Sigmoid colon (tissue), 7 donors: ENCODE measurements at places on chromosomes 1 and 21. TPM values are rescaled to one million over a fixed set of nuclear protein-coding genes. Genes with fewer than 3 reads are reported as not detected.

CASZ1 gene
- polyA plus RNA-seq: 9.2 TPM

KRTAP13-4 gene
- polyA plus RNA-seq: not detected

RHEX gene
- 0.54 TPM for polyA plus RNA-seq

HAX1 gene
- polyA plus RNA-seq: 76.3 TPM

SPOCD1 gene
- polyA plus RNA-seq: not detected

KRTAP6-3 gene
- polyA plus RNA-seq: not detected

WNT3A gene
- polyA plus RNA-seq: not detected

FALEC gene
- 0.35 TPM for polyA plus RNA-seq

FMO5 gene
- polyA plus RNA-seq: 48.8 TPM

CD48 gene
- 15.6 TPM for polyA plus RNA-seq

CSF1 gene
- 3.7 TPM for polyA plus RNA-seq

DNA sequence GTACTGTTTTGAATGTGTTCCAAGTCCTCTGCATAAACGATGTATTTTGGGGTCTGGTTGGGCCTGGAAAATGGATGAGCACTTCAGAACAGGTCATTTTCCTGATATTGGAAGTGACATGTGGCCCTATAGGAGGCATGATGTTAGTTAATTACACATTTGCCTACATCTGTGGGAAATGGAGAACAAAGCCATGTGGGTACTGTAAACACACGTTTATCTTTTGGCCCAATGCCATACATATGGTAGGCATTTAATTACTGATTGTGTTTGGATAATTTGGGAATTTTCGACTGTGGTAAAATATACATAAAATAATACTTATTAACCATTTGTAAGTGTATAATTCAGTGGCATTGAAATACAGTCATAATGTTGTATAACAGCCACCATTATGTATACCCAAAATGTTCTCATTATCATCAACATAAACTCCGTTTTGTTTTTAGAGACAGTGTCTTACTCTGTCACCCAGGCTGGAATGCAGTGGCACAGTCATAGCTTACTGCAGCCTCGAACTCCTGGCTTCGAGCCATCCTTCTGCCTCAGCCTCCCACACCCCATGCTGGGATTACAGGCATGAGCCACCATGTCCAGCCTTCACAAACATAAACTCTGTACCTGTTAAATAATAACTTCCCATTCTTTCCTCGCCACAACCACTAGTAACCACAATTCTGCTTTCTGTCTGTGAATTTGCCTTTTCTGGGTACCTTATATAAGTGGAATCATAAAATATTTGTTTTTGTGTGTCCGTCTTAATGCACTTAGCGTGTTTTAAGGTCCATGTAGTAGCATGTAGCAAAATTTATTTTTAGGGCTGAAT lies 11.9 kb upstream of the RNPEP start:
- DNase-seq: no peak

DNA sequence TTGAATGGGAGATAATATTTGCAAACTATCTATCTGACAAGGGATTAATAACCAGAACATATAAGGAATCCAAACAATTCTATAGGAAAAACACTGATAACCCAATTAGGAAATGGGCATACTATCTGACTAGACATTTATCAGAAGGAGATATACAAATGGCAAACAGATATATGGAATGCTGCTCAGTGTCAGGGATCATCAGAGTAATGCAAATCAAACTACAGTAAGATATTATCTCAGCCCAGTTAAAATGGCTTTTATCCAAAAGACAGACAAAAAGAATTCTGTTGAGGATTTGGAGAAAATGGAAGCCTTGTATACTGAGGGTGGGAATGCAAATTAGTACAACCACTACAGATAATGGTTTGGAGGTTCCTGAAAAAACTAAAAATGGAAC lies 758.0 kb upstream of the B3GALT2 start:
- no peak for DNase-seq

GRCh38 chr1:68470388-68470970 lies 20.7 kb upstream of the RPE65 start:
- DNase-seq: no peak

GRCh38 chr1:175015243-175015642 lies 8.0 kb downstream of the MRPS14 start:
- no peak for DNase-seq

GRCh38 chr1:159965263-159965662 lies 11.2 kb upstream of the SLAMF9 start:
- no peak for DNase-seq

- peak; percentile 7 for DNase-seq
Observed at GRCh38 chr1:228475812-228476211, 11.4 kb upstream of the RNF187 start.

DNA sequence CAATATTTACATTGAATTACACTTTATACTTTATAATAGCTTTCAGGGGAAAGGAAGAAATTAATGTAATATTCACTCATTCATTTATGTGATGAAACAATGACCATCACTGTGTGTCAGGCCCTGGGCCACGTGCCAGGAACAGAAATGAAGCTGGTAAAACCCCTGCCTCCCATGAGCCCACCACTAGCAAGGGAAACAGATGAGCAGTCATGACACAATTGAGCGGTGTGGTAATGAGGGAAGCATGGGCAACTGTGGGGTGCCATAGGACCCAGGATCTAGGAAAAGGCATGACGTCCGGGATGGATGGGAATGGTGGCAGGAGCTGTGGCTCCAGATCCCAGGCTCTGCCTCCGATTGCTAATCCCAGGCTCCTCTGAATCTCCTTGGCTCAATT lies 17.0 kb upstream of the SLC5A9 start:
- no peak for DNase-seq

- DNase-seq: no peak
Observed at GRCh38 chr1:92968138-92969032, 7.1 kb upstream of the DIPK1A start.

GRCh38 chr1:169925505-169926482 lies 32.1 kb upstream of the SCYL3 start:
- no peak for DNase-seq

DNA sequence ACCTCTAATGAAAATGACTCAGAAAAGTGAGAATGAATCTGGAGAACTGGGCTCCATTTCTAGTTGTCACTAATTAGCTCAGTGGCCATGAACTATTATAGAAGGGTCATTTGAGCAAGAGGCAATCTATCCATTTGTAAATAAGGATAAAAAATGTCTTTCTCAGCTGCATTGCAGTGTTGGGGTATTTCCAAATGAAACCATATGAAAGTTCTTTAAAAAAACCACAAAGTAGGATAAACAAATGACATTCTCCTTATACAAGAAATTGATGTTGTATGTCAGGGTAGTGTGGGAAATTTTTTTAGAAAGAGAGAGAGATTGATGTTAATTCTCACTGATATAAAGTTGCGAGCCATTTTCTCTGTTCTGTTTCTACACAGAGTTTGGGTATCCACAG lies 26.0 kb downstream of the FMO3 start:
- no peak for DNase-seq

DNA sequence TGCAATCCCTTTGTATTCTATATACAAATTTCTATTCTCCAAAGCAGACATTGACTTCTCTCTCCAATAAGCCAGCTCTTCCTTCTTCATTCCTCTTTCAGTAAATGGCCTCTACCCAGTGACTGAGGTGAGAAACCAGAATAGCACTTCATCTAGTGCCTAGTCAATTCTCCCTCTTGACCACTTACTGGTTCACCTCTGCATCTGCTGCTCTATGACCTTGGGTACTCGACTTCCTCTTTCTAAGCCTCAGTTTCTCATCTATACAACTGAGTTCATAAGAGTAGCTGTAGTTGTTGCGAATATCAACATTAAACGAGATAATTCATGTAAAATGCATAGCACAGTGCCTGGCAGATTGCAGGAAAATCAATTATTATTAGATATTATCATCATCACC lies 12.4 kb downstream of the LYST start:
- DNase-seq: no peak

- DNase-seq: no peak
Observed at GRCh38 chr1:231966983-231967382, 340.4 kb downstream of the DISC1 start.

- DNase-seq: no peak
Observed at GRCh38 chr1:117059334-117059677, 820 bp upstream of the TTF2 start.

GRCh38 chr1:185938396-185938795 lies 204.2 kb downstream of the HMCN1 start:
- DNase-seq: no peak

DNA sequence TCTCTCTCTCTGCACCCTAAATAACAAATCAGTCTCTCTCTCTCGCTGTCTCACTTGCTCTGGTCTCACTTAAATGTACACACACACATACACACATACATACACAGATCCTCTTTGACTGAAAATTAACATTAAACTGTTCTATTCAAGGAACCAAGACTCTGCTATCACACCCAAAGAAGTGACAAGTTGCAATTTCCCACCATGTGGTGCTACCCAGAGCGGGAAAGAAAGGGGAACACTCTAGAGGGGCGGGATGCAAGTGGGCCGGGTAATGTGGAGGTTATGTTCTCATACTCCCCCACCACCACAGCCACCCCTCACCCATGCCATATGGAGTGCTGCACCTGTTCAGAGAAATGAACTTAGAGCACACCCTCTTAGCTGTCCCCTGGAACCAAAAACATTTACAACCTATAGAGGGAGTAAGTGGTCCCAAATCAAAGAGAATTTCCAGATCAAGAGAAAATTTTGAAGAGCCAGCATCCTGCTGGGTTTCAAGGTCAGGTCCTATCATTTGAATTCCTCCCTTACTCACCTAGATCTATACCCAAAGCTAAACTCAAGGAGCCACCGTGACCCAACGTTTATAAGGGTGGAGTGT lies 319.4 kb downstream of the BRINP2 start:
- no peak for DNase-seq

DNA sequence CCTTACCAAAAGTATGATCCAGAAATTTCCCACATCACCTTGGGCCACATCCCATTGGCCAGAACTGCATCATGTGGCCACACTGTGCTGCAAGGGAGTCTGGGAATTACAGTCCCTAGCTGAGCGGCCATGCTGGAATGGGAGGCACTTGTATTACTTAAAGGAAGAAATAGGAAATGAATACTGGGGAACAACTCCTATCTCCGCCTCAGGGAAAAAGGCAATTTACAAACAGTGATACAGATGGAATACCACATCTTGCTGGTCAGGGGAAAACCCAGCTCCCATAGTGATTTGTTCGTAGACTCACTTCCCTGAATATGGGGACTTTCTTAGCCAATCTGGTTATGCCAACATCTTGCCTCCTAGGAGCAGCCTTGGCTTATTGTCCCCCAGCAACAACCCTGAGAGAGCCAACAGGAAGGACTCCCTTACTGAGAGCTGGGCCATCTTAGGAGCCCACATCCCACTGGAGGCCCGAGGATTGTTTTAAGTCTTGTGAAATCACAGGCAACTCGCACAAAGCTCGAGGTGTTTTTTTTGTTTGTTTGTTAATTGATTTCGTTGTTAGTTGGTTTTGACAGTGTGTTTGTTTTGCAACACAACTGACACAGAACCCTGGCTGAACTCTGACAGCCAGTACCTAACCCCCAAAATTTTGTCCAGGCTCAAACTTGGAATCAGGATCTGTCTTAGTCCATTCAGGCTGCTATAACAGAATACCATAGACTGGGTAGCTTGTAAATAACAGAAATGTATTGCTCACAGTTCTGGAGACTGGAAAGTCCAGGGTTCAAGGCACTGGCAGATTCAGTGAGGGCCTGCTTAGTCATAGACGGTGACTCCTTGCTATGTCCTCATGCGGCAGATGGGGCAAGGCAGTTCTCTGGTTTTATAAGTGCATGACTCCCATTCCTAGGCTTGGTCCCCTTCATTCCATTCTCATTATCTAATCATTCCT lies 14.9 kb downstream of the CDA start:
- DNase-seq: no peak

- no peak for DNase-seq
Observed at GRCh38 chr1:239951511-239952140, 140.1 kb upstream of the FMN2 start.

GRCh38 chr1:168137515-168137821 lies 738 bp upstream of the GPR161 start:
- DNase-seq: no peak

- no peak for DNase-seq
Observed at GRCh38 chr1:73511038-73511437, 686.9 kb downstream of the LRRIQ3 start.

GRCh38 chr1:183886853-183887252 lies 81.9 kb downstream of the RGL1 start:
- no peak for DNase-seq

DNA sequence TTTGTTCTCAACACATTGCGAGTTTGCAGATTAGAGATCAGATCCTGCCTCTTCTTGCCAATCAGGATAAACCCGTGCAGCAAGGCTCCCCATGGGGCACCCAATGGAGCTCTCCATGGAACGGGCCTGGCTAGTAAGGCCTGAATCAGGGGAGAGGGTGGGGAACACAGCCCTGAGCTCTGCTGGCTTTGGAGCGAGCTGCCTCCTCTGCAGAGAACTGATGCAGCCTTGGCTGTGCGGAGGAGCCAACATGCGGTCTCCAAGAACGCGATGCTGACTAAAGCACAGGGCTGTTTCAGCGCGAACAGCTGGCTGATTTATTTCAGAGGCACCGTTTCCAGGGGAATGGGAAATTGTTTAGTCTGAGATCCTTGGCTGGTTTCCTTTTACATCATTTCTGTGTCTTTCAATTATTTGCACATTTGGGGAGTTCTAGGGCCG lies 139.7 kb downstream of the TSEN15 start:
- DNase-seq: peak; percentile 88

- DNase-seq: no peak
Observed at GRCh38 chr1:24406788-24407187, 6.8 kb downstream of the STPG1 start.

- DNase-seq: no peak
Observed at GRCh38 chr1:44499306-44499705, 94.3 kb downstream of the RNF220 start.

- no peak for DNase-seq
Observed at GRCh38 chr21:31185663-31186062, 147.4 kb upstream of the KRTAP19-8 start.

DNA sequence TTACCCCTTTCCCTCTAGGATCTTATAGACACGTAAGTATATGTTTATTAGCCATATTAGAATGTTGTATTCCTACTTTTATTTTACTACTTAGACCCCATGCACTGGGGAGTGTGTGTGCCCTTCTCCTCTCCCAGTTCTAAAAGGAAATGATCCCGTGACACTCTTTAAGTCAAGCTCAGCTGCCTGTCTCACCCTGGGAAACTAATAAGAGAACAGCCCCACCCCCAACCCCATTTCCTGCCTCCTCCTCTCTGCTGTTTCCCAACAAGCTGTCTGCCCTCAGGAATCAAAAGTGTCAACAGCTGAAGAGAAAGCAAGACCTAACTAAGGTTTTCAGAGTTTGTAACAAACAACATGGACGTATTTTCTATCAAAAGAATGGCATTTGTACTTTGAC lies 92.6 kb upstream of the VAV3 start:
- peak; percentile 76 for DNase-seq
